Activated CD8-positive, alpha-beta memory T cell treated with anti-CD3 and anti-CD28 coated beads, Interleukin-2, amount 10 ng/mL, durations not matched to agents 7 days and 5 days (primary cell): ENCODE measurements at places on chromosomes 11 and 22. TPM values are rescaled to one million over a fixed set of nuclear protein-coding genes. Genes with fewer than 3 reads are reported as not detected.

The APOA5 gene
- not detected for total RNA-seq

The ANKRD13D gene
- 148 TPM for total RNA-seq

The DNAJB13 gene
- total RNA-seq, result 0.29 TPM

The MEI1 gene
- 37.3 TPM for total RNA-seq

The PRRG4 gene
- total RNA-seq, result 0.55 TPM

The LSP1 gene
- 574 TPM for total RNA-seq

The MMP8 gene
- total RNA-seq, result not detected

The IGSF9B gene
- total RNA-seq, result 19.6 TPM

The APOBEC3G gene
- 196 TPM for total RNA-seq

The TMEM225 gene
- not detected for total RNA-seq

The ARHGAP20 gene
- total RNA-seq, result 0.02 TPM

The SLC5A4 gene
- not detected for total RNA-seq

The NXPE1 gene
- not detected for total RNA-seq

The HIPK3 gene
- total RNA-seq, result 34.4 TPM

The MPZL3 gene
- total RNA-seq, result 20.4 TPM

The EXPH5 gene
- total RNA-seq, result 1.1 TPM

The PRMT3 gene
- total RNA-seq, result 24.4 TPM

The OVCH2 gene
- total RNA-seq, result not detected

The LAYN gene
- 5.6 TPM for total RNA-seq

The PAK1 gene
- 75.5 TPM for total RNA-seq

The TH gene
- total RNA-seq, result not detected

The NFRKB gene
- total RNA-seq, result 39.9 TPM

The KCNQ1OT1 gene
- total RNA-seq, result 0.33 TPM

The BATF2 gene
- 0.33 TPM for total RNA-seq

The C11orf42 gene
- total RNA-seq, result not detected

The SLC25A18 gene
- not detected for total RNA-seq

The B4GALNT4 gene
- total RNA-seq, result not detected

The ART1 gene
- total RNA-seq, result not detected

The NUP98 gene
- total RNA-seq, result 108 TPM

The MFRP gene
- not detected for total RNA-seq

The CARD18 gene
- total RNA-seq, result not detected

The OR4A16 gene
- total RNA-seq, result not detected

The VPREB1 gene
- not detected for total RNA-seq

The CEP126 gene
- total RNA-seq, result 1.8 TPM

The TESMIN gene
- total RNA-seq, result 3.3 TPM

The MS4A7 gene
- not detected for total RNA-seq

The CTSW gene
- 339 TPM for total RNA-seq

The ZNF280A gene
- not detected for total RNA-seq

The AMOTL1 gene
- total RNA-seq, result 4.6 TPM

The RBMXL2 gene
- total RNA-seq, result not detected
